IPS DF 19.7 (cell line): ENCODE measurements at places on chromosomes 2 and 18.

DNA sequence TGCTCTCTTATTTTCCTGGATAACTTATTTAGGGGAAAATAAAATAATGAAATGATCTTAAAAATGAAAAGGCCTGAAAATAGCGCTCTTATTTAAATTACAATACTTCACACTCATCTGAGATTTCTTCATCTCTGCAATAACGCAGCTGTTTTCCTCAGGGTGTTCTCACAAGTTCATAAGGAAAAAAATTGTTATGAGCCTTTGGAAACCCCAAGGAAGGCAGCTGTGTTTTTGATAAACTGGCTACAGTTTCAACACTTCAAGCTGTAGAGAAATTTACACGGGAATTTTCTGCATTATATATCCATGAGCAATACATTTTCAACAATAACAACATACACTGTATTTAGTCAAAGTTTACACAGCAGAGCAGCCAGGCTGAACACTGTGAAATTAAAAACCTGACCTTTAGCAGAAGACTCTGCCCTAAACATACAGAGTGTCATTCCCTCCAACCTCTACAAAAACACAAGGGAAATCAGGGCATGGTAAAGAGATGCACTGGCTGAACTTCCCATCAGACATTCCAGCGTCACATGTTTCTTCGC, 959.6 kb downstream of the SLC4A3 start:
- no peak for DNase-seq

GRCh38 chr2:120134263-120134662, 88.9 kb downstream of the TMEM185B start:
- peak; percentile 40 for DNase-seq

GRCh38 chr2:145874466-145874865, 1354.5 kb upstream of the ZEB2 start:
- DNase-seq, result no peak

DNA sequence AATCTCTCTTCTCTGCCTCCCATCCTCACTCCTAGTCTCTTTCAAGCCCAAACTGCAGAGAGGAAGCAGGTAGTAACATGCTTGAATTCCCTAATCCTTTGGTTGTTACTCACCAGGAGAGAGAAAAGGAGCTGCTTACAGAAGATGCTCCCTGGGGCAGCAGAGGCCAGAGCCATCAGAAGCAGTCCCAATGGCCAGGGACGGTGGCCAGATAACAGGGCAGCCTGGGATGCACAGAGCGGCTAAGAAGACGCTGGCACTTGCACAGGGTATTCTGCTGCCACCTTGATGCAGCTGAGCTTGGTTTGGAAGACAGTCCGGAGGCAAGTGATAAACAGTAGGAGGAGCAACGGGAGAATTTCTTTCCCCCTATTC, 250 bp downstream of the DSC1 start:
- DNase-seq, result no peak

DNA sequence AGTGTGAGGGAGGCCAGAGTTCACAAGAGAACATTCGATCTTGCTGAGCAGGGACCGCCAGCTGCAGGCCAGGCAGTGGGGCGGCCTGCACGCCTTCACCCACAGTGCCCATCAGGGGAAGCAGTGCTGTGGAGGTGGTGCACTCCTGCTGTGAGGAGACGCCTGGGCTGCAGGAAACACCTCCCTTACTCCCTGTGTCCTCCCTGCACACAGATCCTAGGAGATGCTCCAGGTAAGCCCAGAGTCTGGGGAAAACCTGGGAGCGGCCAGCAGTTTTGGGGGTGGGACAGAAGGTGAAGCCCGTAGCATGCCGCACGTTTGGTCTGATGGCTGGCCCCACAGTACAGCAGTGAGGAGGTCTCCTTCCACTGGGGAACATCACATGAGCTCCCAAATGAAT, 180.8 kb upstream of the RAB6C start:
- no peak for DNase-seq
